Fibroblast of skin of back (primary cell): ENCODE measurements at places on chromosomes 16 and 17.
A peak's percentile ranks its signal among the peaks of the same experiment; 100 is the strongest.

GRCh38 chr17:55068862-55069811, 100.6 kb downstream of the STXBP4 start:
- DNase-seq: no peak

- DNase-seq: no peak
These were observed 5.5 kb upstream of the HASPIN start for GRCh38 chr17:3718201-3718600.

DNA sequence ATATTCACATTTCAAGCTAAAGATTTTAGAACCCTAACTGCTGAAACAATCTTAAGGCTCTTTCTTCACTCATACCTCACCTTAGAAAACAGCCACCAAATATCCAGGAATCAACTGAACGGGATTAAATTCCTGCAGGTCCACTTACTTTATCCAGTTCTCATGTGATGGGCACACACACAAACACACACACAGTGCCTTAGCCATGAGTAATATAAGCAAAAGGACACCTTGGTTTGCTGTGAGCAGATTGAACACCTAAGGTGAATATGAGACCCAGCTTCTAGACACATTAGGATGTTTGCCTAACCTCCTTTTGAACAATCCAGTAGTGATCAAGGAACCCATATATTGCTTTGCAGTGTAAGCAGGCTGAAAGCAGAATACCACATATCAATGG, 81.5 kb downstream of the TUBD1 start:
- DNase-seq: no peak

DNA sequence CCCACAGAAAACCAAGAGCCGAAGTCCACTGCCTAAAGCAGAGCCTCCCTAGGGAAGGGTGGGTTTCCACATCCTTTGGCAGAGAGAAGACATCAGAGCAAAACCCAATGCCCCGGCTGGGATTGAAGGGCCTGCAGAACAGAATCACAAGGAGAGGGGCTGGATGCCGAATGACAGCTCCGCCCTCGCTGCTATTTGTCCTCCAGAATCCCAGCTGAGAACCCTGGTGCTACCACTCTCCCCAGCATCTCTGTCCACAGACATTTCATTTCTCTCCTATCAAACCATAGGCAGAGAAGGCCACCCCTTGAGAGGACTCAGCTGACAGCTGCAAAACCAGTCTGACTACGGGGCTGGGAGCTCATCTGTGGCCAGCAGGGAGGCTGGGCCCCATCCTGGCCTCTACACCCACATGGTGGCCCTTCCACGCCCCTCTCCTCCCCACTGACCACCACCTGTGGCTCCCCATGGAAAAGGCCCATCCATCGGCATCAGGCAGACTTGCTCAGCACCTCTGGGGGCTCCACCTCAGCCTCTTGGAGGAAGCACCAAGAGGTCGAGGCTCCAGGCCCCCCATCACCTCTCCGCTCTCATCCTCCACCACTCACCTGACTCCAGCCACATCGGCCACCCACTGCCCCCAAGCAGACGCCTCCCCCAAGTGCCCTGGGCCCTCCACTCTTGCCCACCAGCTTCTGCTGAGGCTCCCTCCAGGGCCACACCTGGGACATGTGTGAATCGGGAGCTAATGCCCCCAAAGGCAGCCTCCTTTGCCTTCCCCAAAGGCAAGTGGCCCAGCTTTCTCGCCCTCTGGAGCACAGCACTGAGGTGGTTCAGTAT, 288.5 kb downstream of the C16orf95 start:
- no peak for DNase-seq

DNA sequence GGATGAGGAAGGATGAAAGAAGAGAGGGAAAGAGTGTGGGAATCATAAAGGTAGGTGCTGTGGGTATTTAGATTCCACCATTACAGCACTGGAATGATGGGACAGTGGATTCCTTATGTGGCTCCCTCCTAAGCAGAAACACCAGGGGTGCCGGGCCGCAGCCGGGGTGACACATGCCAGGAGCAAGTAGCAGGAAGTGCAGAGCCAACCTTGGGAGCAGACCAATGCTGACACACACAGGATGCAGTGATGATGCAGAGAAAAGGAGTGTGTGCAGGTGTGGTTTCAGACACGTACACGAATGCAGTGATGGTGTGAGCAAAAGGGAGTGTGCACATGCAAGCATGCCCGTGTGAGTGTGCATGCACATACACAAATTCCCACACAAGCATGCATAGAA, 338.0 kb downstream of the SLC39A11 start:
- DNase-seq: no peak

- no peak for DNase-seq
These were observed 4.3 kb upstream of the AKAP1 start for GRCh38 chr17:57080718-57081117.

GRCh38 chr17:77266891-77267341, 126.1 kb downstream of the SEC14L1 start:
- DNase-seq: no peak

- DNase-seq: no peak
These were observed 6.7 kb downstream of the NTHL1 start for GRCh38 chr16:2040787-2041522.

DNA sequence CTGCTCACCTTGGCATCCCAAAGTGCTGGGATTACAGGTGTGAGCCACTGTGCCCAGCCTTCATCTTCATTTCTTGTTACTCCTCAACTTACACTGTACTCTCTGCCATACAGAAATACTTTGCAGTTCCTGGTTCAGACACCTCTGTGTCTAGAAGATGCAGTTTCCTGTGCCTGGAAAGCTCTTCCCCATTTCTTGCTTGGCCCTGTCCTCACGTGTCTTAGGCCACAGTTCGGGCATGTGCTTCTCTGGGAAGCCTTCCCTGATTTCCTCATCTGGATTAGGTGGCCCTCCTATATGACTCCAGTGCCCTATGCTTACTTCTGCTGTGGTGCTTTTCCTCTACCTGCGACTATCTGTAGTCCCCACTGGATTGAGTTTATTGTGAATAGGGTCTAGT, 26.5 kb upstream of the CDR2 start:
- no peak for DNase-seq

DNA sequence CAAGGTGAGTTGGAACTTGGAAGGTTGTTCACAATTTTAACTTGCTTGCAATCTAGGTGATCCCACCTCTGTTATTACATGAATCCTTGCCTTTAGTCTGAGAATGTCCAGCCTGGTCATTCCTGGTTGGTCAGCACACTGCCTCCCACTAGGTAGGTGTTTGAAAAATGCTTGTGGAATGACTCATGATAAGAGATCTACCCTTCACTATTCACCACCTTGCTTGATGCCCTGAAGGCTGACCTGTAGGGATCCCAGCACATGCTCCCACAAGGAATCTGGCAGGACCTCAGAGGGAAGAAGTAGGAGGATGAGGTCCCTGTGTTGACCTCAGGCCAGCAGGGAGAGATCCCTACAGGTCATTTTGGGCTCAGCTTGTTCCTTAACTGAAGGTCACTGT, 30.2 kb upstream of the ABCA3 start:
- DNase-seq: no peak

- DNase-seq: no peak
These were observed 3.3 kb downstream of the DDX5 start for GRCh38 chr17:64502809-64503208.

DNA sequence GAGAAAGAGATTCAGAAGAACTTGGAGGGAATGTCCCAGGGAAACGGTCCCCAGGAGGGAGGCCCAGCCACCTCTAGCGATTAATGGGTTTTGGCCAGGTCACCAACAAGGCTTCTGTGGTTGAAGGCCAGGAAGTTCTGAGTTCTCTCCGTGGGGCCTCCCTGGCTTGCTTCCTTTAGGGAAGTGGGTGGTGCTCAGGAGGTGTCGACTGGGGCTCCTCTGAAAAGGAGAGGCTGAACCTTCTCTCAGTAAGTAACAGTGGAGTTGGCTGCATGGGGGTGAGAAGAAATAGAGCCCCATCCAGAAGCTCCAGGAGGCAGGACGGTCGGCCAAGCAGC, 77.1 kb upstream of the GSE1 start:
- DNase-seq: no peak

GRCh38 chr17:29615492-29616299, 7.0 kb downstream of the CORO6 start:
- DNase-seq: peak; percentile 78

DNA sequence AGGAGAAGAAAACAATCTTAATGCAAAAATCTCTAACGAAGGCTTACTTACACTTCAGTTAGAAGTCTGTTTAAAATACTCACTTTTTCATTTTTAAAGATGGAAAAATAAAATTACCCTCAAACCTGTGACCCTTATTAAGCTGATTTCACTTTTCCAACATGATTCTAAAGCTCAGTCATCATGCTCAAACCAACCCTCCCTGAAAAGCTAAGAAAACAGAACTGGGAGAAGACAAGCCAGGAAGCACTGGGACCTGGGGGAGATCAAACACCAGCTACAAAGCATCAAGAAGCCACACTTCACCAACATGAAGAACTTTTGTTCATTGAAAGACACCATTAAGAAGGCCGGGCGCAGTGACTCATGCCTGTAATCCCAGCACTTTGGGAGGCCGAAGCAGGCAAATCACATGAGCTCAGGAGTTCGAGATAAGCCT, 88.8 kb downstream of the LITAF start:
- DNase-seq: peak; percentile 52

GRCh38 chr16:63462316-63462715, 1426.1 kb upstream of the CDH8 start:
- peak; percentile 13 for DNase-seq

DNA sequence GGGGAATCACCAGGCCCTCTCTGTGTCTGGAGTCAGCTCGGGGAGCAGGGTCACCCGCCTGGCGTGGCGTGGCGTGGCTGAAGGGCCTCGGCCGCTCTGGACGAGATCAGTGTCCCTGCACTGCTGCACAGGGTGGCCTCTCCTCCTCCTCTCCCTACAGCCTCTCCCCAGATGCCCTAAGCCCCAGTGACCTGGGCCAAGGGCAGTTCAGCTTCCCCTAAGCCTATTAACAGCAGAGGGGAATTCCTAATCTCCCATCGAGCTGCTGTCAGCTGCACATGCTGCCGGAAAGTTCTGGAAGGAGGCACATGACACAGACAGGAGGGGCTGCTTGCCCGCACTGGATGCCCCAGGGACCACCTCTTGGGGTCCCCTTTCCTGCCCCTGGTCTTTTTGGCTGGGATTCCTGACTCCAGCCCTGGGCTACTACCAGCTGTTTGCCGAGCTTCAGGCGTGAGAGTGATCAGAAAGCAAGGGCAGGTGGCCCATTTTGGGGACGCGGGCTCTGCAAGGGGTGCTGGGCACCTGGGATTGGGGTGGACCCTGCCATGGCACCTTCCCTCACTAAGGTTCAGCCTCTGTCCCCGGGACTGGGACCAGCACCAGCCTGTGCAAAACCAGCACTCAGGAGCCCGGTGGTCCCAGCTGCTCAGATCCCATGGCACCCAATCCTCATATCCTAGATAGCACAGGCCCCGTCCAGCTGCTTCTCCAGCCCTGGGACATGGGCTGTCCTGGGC, 794 bp downstream of the PDE6G start:
- DNase-seq: no peak

DNA sequence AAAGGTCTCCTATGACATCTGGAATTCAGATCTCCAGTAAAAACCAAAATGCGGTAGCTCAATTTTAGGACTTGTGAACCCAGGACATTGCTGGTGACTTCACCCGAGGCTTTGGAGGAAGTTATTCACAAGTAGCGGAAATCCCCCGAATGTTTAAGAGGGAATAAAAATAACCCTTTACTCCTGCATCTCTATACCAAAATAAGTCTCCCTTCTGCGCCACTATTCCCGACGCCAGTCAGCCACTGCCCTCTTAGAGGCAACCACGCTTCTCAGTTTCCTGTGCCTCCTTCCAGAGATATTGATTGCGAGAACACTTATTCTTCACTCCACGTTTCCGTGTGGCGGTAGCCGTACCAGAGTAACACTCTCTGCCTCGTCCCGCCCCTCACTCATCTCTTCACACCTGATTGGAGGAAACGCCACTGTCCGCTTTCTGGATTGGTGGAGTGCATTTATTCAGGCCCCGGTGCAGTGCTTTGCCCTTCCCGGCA, 27.4 kb downstream of the EMP2 start:
- no peak for DNase-seq

DNA sequence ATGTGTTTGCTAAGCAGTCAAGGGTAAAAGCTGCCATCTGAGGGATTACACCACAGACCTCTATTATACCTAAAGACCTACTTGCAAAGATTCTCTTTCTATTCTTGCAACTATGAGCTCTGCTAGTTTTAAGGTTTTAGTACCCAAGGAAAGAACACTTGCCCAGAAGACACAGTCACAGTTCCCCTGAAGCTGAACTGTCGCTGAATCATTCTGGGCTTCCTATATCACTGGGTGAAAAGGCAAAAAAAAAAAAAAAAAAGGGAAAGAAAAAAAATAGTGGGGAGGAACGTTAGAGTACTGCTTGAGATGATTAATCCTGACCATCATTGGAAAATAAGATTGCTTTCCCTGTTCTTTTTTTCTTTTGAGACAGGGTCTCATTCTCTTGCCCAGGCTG, 37.9 kb downstream of the LYRM1 start:
- peak; percentile 33 for DNase-seq

DNA sequence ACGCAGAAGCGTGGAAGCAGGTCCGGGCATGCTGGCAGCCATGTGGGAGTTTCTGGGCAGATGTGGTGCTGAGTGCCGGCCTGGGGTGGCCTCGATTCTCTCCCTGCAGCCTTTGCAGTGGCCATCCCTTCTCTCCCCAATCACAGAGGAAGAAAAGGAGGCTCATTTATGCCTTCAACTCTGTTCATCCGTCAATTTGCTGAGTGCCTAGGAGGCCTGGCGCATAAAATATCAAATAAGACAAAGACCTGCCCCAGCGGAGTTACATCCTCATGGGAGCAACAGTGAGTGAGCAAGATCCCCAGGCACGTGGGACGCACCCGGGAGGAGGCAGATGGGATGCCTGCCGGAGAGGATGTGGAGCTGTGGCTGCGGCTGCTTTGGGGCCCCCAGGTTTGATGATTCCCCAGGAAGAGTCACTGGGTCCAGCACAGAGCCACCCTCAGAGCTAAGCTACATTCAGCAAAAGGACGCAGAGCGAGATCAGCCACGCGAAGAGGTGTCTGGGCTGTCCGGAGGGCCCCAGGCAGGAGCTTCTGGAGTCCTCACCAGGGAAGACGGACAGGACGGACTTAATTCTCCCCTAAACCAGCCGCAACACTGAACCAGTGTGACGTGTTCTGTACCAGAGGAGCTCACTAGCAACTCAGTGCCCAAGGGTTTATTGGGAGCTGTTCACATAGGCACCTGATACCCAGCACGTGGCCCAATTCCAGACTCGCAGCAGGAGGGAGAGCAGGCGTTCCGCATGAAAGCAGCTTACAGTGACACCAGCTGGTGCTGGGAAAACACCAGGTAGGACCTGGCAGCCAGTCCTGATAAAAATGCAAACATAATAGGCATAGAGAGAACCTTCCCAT, 11.3 kb downstream of the CA5A start:
- DNase-seq: no peak

GRCh38 chr16:813204-813915, 12.8 kb upstream of the GNG13 start:
- peak; percentile 37 for DNase-seq

GRCh38 chr17:10870336-10871050, 32.6 kb upstream of the PIRT start:
- no peak for DNase-seq
